RWPE2 (cell line): ENCODE measurements at places on chromosomes 7 and 10.

DNA sequence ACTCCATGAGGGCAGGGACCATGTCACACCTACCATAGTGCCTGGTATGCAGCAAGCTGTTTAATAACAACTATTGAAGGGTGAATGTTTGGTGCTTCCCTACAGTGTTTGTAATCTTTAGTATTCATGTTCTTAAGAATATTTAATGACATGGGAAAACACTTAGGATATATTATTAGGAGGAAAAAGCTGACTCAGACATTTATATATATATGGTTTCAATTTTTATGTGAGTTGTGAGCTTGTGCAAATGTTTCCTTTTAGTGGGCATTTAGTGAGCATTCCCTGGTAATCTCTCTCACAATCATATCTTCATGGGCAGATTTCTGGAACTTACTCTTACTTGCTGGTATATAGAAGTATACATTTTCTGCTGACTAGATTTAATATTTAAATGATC, 359.1 kb downstream of the EXOC4 start:
- no peaks in the 10 kb centered on the region for H3K36me3 ChIP-seq
- H3K27me3 ChIP-seq: no peaks in the 10 kb centered on the region
- H3K4me1 ChIP-seq: no peaks in the 10 kb centered on the region
- H3K4me3 ChIP-seq: no peak overlapping the region

- DNase-seq: peak; percentile 53
- peaks cover 7% of the 10 kb centered on the region for H3K4me1 ChIP-seq
- H3K27ac ChIP-seq: no peak overlapping the region
- no peaks in the 10 kb centered on the region for H3K27me3 ChIP-seq
Observed at GRCh38 chr7:131431289-131431688, 103.6 kb downstream of the MKLN1 start.

- no peaks in the 10 kb centered on the region for H3K36me3 ChIP-seq
- H3K4me3 ChIP-seq: no peak overlapping the region
- no peaks in the 10 kb centered on the region for H3K4me1 ChIP-seq
- DNase-seq: no peak
- H3K27ac ChIP-seq: no peak overlapping the region
Observed at GRCh38 chr10:25633542-25633941, 300.5 kb upstream of the MYO3A start.

DNA sequence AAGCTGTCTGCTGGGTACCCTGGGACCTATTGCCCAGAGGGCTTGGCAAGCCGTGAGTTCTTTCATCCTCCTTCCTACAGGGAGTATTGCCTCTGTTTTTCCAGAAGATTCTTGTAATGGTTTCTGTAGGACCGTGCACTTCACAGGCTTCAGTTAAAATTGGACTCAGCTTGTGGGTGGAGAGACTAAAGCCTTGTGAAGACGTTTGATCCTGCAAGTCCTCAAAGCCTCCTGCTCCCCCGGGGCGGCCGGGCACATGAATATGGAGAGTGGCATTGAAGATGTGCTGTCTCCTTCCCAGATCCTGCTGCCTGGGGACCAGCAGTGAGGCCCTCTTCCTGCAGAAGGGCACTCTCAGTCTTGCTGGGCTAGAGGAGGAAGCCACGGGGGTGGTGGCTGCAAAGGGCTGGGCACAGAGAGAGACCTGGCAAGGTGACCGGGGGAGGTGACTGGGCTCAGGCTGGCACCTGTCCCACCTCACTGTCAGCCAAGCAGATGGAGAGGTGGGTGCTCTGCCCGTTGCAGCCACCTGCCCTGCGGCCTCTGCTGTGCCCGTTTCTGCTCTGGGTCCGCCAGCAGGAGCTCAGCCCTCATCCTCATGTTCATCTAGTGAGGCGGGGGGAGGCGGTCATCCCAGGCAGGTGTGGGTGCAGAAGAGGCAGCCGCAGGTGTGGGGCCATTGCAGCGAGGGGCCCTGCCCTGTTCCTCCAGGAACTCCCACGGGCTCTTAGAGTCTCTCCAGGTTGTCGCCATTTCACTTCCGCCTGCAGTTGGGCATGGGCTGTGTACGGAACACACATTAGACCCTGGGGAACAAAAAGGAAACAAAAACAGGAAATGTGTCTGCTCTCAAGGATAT, 55.7 kb downstream of the TMEM209 start:
- no peaks in the 10 kb centered on the region for H3K27me3 ChIP-seq
- no peaks in the 10 kb centered on the region for H3K36me3 ChIP-seq
- peaks cover 6% of the 10 kb centered on the region for H3K4me1 ChIP-seq
- H3K4me3 ChIP-seq: no peak overlapping the region
- H3K27ac ChIP-seq: no peak overlapping the region
- no peak for DNase-seq

DNA sequence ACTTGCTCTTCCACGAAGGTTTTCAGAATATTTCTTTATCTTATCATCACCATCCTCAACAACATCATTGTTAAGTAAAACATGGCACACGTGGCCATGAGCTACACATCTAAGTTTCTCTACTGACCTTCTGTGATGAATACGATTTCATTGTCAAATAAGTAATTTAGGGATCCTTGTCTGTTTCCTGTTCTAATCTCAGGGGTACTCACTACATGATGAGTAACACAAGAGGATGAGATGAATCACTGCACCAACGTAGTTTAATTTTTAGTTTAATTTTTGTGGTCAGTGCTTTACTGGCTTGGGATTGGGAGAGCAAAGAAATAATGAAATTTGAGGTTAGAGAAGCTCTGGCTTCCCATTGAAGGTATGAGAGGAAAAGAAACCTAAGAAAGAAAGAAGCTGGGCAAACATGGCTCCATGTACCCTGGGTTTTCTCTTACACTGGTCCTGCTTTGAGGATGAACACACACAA, 461.9 kb upstream of the KLF6 start:
- H3K27me3 ChIP-seq: no peaks in the 10 kb centered on the region
- no peak overlapping the region for H3K4me3 ChIP-seq
- DNase-seq: no peak
- peak overlapping the region; percentile 87 for H3K27ac ChIP-seq
- H3K36me3 ChIP-seq: no peaks in the 10 kb centered on the region

DNA sequence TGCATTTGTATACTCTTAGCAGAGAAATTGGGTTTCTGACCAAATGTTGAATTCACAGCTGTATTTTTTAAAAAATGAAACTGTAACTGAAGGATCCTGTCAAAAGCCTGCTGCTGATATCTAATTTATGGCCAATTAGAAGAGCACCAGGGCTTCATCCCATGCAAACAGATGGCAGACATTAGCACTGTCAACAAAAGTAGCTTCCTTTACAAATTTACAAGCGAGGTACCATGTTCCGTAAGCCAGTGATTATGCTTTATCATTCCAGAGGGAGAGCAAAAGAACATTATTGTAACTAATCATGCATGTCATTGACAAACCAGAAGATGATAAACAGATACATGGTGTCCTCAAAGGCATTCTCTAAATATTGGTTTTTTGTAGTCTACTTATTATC, 177.2 kb upstream of the DKK1 start:
- no peak overlapping the region for H3K4me3 ChIP-seq
- no peak overlapping the region for H3K27ac ChIP-seq
- no peak for DNase-seq
- H3K4me1 ChIP-seq: no peaks in the 10 kb centered on the region
- H3K36me3 ChIP-seq: no peaks in the 10 kb centered on the region

GRCh38 chr7:30157204-30157603, 22.4 kb downstream of the MTURN start:
- no peak for DNase-seq
- H3K4me1 ChIP-seq: no peaks in the 10 kb centered on the region
- no peaks in the 10 kb centered on the region for H3K36me3 ChIP-seq
- no peak overlapping the region for H3K27ac ChIP-seq

DNA sequence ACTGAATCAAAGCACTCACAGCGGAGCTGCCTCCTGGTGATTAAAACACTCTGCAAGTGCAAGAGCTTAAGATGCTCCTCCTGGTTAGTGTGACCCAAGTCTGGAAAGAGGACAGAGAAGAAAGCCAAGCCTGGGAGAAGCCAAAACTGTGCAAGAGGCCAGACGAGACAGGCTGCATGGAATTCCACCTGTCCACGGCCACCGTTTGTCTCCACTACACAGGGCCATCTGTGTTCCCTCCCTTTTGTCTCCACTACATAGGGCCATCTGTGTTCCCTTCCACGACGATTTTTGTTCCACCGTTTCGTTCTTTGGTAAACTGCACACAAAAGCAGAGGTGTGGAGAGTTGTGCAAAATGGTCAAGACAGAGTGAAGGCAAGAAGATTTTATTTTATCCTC, 233.0 kb downstream of the DIP2C start:
- DNase-seq: no peak
- no peaks in the 10 kb centered on the region for H3K27me3 ChIP-seq
- no peak overlapping the region for H3K27ac ChIP-seq
- H3K4me3 ChIP-seq: no peak overlapping the region
- no peaks in the 10 kb centered on the region for H3K36me3 ChIP-seq

GRCh38 chr7:129958643-129959470, 6.1 kb upstream of the UBE2H start:
- peak; percentile 96 for DNase-seq
- no peak overlapping the region for H3K4me3 ChIP-seq
- no peaks in the 10 kb centered on the region for H3K36me3 ChIP-seq
- peaks cover 24% of the 10 kb centered on the region for H3K4me1 ChIP-seq
- no peaks in the 10 kb centered on the region for H3K27me3 ChIP-seq
- peak overlapping the region; percentile 95 for H3K27ac ChIP-seq

DNA sequence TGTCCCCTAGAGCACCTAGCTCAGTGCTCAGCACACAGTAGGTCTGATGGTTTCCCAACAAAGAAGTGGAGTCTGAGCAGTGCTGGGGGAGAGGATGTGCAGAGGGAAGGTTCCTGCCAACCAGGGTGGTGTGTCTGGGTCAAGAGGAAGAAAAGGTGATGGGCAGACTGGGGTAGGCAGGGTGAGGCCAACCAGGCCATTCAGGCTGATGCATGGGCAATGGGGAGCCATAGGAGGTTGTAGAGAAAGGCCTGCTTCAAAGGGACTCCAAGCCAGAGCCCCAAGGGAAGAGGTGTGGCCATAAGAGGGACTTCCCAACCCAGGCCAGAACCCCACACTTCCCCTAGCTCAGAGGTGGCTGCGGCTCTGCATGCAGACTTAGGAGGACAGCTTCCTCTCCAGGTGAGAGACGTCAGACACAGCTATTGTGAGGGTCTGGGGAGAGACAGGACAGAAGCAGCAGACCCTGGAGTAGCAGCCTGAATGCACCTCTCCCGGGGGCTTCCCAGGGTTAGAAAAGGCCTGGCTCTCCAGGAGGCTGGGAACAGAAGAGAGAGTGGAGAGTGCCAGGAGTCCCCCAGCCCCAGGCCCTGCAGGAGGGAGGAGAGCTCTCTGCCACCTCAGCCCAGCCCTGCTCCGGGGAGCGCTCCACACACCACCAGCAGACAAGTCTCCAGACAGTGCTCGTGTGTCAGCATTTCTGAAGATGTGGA, 87.4 kb upstream of the ZMIZ1 start:
- H3K4me3 ChIP-seq: no peak overlapping the region
- H3K36me3 ChIP-seq: no peaks in the 10 kb centered on the region

DNA sequence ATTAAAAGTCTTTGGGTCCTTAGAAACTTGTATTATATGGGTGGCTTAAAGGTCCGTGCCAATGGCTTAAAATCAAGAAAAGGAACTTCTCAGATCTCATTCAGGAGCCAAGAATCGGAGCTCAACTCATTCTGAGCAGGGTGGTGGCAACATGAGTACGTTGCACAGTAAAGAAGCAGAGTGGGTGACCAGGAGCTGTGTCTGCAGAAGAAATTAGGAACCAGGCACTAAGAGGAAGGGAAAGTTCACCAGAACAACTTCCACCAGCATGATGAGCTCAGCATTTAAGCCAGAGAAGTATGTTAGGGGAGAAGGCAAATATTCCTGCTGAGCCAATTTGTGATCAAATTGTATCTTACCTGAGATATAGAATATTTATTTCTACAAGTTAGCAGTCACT, 236.0 kb upstream of the NRP1 start:
- no peaks in the 10 kb centered on the region for H3K36me3 ChIP-seq
- H3K4me1 ChIP-seq: peaks cover 4% of the 10 kb centered on the region
- no peaks in the 10 kb centered on the region for H3K27me3 ChIP-seq
- no peak for DNase-seq
- no peak overlapping the region for H3K27ac ChIP-seq
- H3K4me3 ChIP-seq: no peak overlapping the region

DNA sequence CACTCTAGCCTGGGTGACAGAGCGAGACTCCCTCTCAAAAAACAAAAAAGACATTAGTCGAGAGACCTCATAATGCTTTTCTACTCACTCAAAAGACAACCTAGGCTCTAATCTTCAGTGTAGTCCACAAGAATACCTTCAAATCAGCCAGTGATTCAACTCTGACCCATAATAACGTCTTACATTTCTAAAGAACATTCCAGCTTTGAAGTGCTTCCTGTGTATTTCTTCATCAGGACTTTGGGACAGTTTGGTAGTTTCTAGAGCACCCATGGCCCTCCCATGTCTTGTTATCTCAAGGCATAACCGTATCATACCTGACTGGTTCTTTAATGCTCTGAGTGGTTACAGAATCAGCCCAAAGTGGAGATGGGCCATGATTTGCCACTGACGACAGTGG, 221.3 kb downstream of the SKIDA1 start:
- no peak overlapping the region for H3K4me3 ChIP-seq
- no peaks in the 10 kb centered on the region for H3K27me3 ChIP-seq
- no peak for DNase-seq

GRCh38 chr10:52257692-52258075, 56.4 kb upstream of the DKK1 start:
- DNase-seq: no peak
- H3K4me1 ChIP-seq: no peaks in the 10 kb centered on the region
- no peaks in the 10 kb centered on the region for H3K27me3 ChIP-seq
- no peaks in the 10 kb centered on the region for H3K36me3 ChIP-seq
- no peak overlapping the region for H3K4me3 ChIP-seq
- no peak overlapping the region for H3K27ac ChIP-seq

DNA sequence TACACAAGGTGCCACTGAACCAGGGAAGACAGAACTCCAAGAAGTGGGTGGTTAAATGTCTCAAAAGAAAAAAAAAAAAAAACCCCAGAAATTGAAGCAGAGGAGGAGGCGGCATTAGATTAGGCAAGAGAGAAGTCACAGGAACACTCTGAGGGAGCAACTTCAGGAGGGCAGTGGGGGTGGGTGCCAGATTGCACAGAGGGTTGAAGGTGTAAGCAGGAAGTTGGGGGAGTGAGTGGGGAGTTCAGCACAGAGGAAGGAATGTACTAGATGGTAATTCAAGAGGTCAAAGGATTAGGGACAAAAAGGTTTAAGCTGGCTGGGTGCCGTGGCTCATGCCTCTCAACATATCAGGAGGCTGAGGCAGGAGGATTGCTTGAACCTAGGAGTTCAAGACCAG, 110.0 kb upstream of the PDLIM1 start:
- H3K27me3 ChIP-seq: no peaks in the 10 kb centered on the region
- no peak overlapping the region for H3K27ac ChIP-seq
- DNase-seq: no peak
- H3K36me3 ChIP-seq: no peaks in the 10 kb centered on the region

GRCh38 chr10:28312572-28312971, 9.7 kb upstream of the MPP7 start:
- H3K36me3 ChIP-seq: no peaks in the 10 kb centered on the region
- H3K27me3 ChIP-seq: no peaks in the 10 kb centered on the region
- H3K27ac ChIP-seq: no peak overlapping the region
- H3K4me3 ChIP-seq: no peak overlapping the region

- DNase-seq: no peak
- H3K36me3 ChIP-seq: no peaks in the 10 kb centered on the region
- H3K27me3 ChIP-seq: no peaks in the 10 kb centered on the region
Observed at GRCh38 chr10:63421591-63421990, 44.2 kb downstream of the JMJD1C start.
